Temporal lobe (tissue), 4 donors: ENCODE measurements at places on chromosomes 3 and 15. TPM values are rescaled to one million over a fixed set of nuclear protein-coding genes. Genes with fewer than 3 reads are reported as not detected.

The ERICH6 gene
- 0.25 TPM for total RNA-seq

The P2RY14 gene
- 0.74 TPM for total RNA-seq

The MGLL gene
- 35.7 TPM for total RNA-seq

The MPI gene
- 27.5 TPM for total RNA-seq

The CLSTN2 gene
- 18.4 TPM for total RNA-seq

The GALNT15 gene
- total RNA-seq: 2.2 TPM

The ZBBX gene
- total RNA-seq: 3.9 TPM
